ENCODE measurements at places on chromosomes 2 and 18. TPM values are rescaled to one million over a fixed set of nuclear protein-coding genes. Genes with fewer than 3 reads are reported as not detected.

DNA sequence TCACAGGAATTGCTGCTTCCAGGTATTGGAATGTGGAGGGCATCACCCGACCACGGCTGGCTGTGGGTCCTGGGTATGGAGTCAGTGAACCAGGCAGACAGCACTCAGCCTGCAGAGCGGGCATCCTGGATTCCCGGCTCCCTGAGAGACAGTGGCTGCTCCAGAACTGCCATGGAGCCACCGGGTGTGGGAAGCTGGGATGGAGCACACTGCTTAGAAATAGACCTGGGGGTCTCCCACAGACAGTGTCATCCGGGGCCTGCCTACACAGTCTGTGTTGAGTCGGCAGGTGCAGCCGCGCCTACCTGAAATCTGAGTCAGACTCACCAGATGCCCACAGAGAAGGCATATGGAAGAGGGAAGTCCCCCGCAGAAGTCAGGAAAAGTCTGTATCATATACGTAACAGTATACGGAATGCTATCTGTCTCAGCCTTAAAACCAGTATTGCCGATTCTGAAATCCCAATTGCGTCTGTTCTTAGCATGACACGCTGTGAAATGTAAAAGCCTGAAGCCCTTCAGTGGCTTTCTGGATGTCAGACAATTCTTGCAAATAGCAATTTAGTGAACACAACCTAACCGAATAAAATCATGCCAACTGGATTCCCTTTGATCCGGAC is 509.7 kb upstream of the MYT1L start:
- DNase-seq = no peak

- DNase-seq = no peak
These were observed 20.4 kb downstream of the LYPD6B start for GRCh38 chr2:149058936-149059335.

GRCh38 chr2:127535422-127535901 is at the start of gene MYO7B:
TSS of gene MYO7B (plus strand) at chr2:127535683. CDS start at chr2:127559723, 24,040 bp downstream.
- peak; percentile 50 for DNase-seq

- no peak for DNase-seq
These were observed 118.1 kb upstream of the SLC39A10 start for GRCh38 chr2:195538937-195539336.

DNA sequence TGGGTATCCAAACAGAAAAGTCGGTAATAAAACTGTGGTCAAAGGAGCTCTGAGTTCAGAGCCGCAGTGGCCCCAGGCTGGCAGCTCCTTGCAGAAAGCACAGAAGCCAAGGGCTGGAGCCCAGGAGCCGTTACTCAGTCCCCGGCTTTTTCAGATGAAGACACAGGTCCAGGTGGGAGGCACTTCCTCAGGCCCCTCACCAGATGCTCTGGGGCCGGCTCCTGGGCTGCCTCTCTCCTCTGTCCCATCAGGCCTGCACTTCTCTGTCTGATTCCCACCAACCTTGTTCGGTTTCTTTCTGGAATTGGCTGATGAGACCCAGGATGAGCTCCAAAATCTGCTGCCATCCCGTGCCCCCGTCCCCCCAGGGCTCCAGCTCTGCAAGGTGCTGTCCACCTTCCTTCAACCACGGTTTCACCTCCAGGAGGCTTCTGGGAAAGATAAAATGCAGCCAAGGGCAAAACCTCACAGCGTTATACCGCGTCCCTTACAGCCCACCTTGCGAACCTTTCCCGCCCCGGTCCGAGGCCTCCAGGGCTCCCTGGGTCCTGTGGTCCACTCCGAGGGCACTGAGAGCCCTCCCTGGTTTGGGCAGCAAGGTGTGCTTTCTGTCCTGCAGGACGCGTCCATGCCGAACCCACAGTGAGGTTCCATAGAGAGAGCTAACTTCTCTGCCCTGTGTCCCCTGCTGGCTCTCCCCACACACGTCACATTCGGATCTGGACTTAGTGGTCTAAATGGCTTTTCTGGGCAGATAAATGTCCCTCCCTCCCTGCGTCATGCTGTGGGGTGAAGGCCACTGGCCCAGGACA is 102.9 kb downstream of the TPO start:
- no peak for DNase-seq

The PXDN gene
- 185 TPM for polyA plus RNA-seq

The LOXHD1 gene
- polyA plus RNA-seq = 0.79 TPM

The RAX gene
- polyA plus RNA-seq = not detected
